ENCODE measurements at places on chromosomes 13 and 19. TPM values are rescaled to one million over a fixed set of nuclear protein-coding genes. Genes with fewer than 3 reads are reported as not detected.

DNA sequence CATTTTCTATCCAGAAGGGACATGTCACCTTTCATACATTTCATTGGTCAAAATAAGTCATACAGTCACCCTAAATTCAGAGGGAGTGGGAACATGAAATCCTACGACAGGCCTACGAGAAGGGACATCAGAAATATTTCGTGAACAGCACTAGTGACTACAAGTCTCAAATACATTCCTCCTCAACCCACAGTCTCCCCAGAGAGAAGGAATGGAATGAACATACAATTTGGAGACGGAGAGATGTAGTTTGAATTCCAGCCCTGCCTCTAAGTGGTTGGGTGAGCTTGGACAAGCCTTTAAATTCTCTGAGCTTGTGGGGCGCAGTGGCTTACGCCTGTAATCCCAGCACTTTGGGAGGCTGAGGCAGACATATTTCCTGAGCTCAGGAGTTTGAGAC lies 9.9 kb downstream of the SERTM1 start:
- H3K27me3 ChIP-seq = peaks cover 4% of the 10 kb centered on the region
- no peak overlapping the region for H3K4me3 ChIP-seq
- no peak for DNase-seq
- no peaks in the 10 kb centered on the region for H3K4me1 ChIP-seq
- no peaks in the 10 kb centered on the region for H3K36me3 ChIP-seq

DNA sequence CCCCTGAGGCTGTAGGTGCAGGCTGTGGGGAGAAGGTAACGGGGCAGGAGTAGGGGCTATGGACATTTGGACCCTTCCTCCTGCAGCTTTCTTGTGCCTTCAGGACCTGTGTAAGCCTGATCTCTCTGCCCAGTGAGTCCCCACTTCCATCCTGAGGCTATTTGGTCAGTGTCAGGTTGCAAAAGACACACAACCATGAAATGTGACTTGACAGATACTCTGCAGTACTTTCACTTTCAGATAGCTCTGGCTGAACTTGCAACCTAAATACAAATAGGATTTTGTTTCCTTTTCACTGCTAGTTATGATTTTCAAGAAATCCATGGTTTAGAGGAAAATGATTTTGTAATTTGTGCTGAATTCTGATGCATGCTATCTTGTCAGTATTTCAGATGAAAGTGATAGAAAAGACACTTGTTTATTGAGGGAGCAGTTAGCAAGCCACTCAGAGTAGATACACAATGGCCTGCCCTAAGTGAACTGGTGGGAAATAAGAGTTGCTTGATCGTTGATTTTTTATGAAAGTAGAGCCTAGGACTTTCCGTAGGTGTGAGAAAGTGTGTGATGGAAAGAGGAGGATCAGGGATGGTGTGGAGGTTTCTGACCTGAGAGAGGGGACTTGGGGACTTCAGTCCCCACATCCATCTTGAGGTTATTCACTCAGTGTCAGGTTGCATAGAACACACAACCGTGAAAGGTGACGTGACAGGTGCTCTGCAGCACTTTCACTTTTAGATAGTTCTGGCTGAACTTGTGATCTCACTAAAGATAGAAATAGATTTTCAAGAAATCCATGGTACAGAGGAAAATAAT lies 18.1 kb upstream of the EID2 start:
- peaks cover 26% of the 10 kb centered on the region for H3K4me1 ChIP-seq
- peak overlapping the region; percentile 37 for H3K4me3 ChIP-seq
- peak overlapping the region; percentile 80 for H3K27ac ChIP-seq
- H3K36me3 ChIP-seq = no peaks in the 10 kb centered on the region
- DNase-seq = peak; percentile 51

GRCh38 chr19:30065680-30066606 lies 123.9 kb downstream of the URI1 start:
- H3K27me3 ChIP-seq = peaks cover 3% of the 10 kb centered on the region
- H3K4me1 ChIP-seq = no peaks in the 10 kb centered on the region
- no peaks in the 10 kb centered on the region for H3K36me3 ChIP-seq
- no peak overlapping the region for H3K4me3 ChIP-seq
- H3K27ac ChIP-seq = no peak overlapping the region

- no peak overlapping the region for H3K4me3 ChIP-seq
- peaks cover 7% of the 10 kb centered on the region for H3K4me1 ChIP-seq
- H3K27ac ChIP-seq = no peak overlapping the region
- no peaks in the 10 kb centered on the region for H3K27me3 ChIP-seq
- no peak for DNase-seq
Measured at GRCh38 chr13:25980255-25980654, 71.6 kb downstream of the SHISA2 start.

The C19orf25 gene
- total RNA-seq = 26.9 TPM

The ZNF414 gene
- 24.6 TPM for total RNA-seq

The GAPDHS gene
- not detected for total RNA-seq

The PSPN gene
- total RNA-seq = 2.0 TPM

All from activated CD4-positive, alpha-beta memory T cell treated with anti-CD3 and anti-CD28 coated beads for 36 hours (primary cell).